ENCODE measurements at places on chromosomes 16 and 17.

- no peak for DNase-seq
Observed at GRCh38 chr16:15598648-15599190, 44.2 kb downstream of the MARF1 start.

DNA sequence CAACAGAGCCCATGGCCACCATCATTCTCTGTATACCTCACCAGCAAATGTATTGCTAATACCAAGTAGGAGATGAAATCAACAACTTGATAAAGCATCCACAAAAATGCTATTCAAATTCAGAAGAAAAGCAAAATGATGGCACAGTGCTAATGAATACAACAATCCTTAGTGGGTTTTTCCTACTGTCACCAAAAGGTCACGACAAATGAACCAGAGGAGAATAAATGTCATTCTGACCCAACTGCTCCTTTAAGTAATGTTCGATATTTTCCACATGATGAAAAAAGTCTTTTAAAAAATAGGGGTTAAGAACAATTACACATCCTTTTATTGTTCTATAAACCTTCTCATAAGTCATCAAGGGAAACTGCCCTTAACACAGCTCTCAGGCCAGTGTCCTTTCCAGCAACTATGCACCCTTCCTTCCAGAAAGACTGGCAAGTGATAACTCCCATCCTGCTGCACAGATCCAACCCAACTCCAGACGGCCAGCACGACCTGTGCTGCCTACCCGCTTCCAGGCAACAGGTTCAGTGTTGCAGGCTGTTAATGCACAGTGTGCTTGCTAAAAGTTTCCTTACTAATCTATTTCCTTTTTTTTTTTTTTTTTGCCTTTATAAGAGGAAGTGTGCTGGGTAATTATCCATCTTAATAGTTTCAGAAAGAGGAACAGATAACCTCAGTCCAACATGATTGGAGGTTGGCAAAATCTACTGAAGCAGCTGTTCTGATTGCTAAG is 15.4 kb downstream of the FBXO31 start:
- no peak for DNase-seq

- DNase-seq = no peak
Observed at GRCh38 chr16:69830534-69831211, 68.5 kb downstream of the WWP2 start.

GRCh38 chr16:11091021-11091785 is 146.8 kb downstream of the CLEC16A start:
- no peak for DNase-seq

- no peak for DNase-seq
Observed at GRCh38 chr16:25627641-25628040, 64.1 kb upstream of the HS3ST4 start.

- no peak for DNase-seq
Observed at GRCh38 chr16:56625140-56625942, at the start of gene MT1E. Gene MT1E (plus strand): TSS chr16:56625781. CDS start chr16:56625852, 71 bp downstream.
